ENCODE measurements at places on chromosomes 3 and 15.

GRCh38 chr15:38554354-38554753, 10.3 kb downstream of the RASGRP1 start:
- H3K4me3 ChIP-seq = peak overlapping the region; percentile 29
- peaks cover 67% of the 10 kb centered on the region for H3K36me3 ChIP-seq
- no peaks in the 10 kb centered on the region for H3K27me3 ChIP-seq
- DNase-seq = peak; percentile 42
- peaks cover 88% of the 10 kb centered on the region for H3K4me1 ChIP-seq

GRCh38 chr3:63764511-63764910, 54.6 kb upstream of the C3orf49 start:
- H3K4me1 ChIP-seq = no peaks in the 10 kb centered on the region
- no peak overlapping the region for H3K4me3 ChIP-seq
- no peaks in the 10 kb centered on the region for H3K36me3 ChIP-seq
- H3K27ac ChIP-seq = no peak overlapping the region
- DNase-seq = no peak

GRCh38 chr3:29475854-29476253, 195.0 kb downstream of the RBMS3 start:
- H3K36me3 ChIP-seq = no peaks in the 10 kb centered on the region
- no peaks in the 10 kb centered on the region for H3K27me3 ChIP-seq
- DNase-seq = no peak
- no peak overlapping the region for H3K4me3 ChIP-seq
- H3K4me1 ChIP-seq = no peaks in the 10 kb centered on the region

DNA sequence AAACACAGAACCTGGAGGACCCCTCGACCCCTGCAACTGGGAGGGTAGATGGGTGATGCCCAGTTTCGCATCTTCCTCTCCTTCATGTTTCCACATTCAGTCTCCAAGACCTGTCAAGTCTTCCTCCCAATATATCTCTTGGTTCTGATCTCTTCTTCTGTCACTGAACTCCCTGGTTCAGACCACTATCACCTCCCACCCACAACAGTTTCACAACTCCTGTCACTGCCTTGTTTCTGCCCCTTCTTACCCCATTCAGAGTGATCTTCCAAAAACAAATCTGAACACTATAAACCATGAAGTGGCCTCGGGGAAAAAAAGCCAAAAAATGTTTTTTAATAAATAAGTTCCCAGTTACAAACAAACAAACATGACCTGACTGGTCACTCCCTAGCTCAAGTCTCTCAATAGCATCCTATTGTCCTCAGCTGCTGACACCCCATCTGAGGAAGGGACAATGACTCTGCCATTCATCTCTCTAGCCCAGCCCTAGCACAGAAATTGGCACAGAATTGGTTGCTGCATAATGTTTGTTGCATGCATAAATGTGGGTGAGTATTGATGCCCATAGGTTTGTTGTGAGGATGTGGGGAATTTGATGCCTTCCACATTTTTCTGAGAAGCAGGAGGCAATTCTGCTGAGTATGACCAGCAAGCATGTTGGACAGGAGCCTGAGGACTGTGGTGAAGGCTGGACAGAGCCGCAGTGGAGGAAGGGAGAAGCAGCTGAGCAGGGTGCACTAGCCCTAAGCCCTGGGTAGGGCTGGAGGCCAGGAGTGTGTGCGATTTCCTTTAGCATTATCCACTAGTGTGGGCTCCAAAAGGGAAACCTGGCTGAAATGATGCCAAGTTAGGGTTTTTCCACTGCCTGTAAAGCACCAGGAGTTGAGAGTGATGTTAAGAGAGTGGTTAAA, 12.2 kb upstream of the XYLB start:
- H3K4me3 ChIP-seq = no peak overlapping the region
- H3K27ac ChIP-seq = no peak overlapping the region
- H3K27me3 ChIP-seq = no peaks in the 10 kb centered on the region
- no peaks in the 10 kb centered on the region for H3K36me3 ChIP-seq
- DNase-seq = no peak

- no peaks in the 10 kb centered on the region for H3K36me3 ChIP-seq
- no peak for DNase-seq
- no peaks in the 10 kb centered on the region for H3K4me1 ChIP-seq
- no peaks in the 10 kb centered on the region for H3K27me3 ChIP-seq
- no peak overlapping the region for H3K4me3 ChIP-seq
- H3K27ac ChIP-seq = no peak overlapping the region
Observed at GRCh38 chr3:14497321-14497720, 42.8 kb downstream of the GRIP2 start.

- H3K27me3 ChIP-seq = no peaks in the 10 kb centered on the region
- no peaks in the 10 kb centered on the region for H3K36me3 ChIP-seq
- DNase-seq = no peak
- H3K27ac ChIP-seq = no peak overlapping the region
- H3K4me3 ChIP-seq = no peak overlapping the region
Observed at GRCh38 chr3:175778994-175779393, 919.9 kb downstream of the NAALADL2 start.

DNA sequence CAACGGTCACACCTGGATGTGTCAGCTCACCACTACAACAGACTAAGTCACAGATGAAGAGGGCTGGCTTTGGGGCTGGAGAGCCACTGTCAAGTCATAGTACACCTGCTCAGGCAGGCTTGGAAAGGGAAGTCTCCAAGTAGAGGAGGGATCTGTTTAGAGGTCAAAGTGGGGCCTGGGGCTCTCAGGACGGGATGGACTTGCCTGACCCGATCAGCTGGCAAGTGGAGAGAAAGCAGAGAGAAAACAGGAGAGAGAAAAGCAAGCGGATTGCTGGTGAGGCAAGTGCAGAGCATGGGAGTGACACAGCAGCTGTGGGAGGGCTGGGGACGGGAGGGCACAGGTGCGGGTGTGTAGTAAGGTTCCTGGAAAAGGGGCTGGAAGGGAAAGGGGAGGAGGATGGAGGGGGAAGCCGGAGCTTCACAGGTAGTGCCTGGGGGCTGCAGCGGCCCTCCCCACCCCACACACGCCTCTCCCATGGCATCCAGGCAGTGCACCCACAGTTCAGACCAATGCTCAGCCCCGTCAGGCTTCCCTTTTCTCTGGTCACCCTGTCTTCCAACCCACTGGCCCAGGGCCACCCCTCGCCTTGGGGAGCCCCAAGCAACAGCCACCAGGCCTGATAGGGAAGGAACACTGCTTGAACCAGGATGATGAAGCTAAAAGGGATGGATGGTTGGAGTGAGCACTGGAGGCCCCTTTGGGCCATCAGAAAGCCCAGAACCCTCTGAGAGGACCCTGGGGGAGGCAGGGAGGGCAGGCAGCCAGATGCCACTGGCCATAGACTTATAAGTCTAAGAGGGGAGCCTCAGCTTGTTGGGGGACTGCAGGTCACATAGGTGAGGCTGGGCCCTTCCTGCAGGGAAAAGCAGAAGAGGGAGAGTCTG, 8.5 kb downstream of the RPS17 start:
- H3K36me3 ChIP-seq = peaks cover 26% of the 10 kb centered on the region
- DNase-seq = no peak
- no peak overlapping the region for H3K27ac ChIP-seq
- H3K4me1 ChIP-seq = peaks cover 11% of the 10 kb centered on the region
- no peaks in the 10 kb centered on the region for H3K27me3 ChIP-seq
